H9 (cell line): ENCODE measurements at places on chromosomes 5 and 9.

DNA sequence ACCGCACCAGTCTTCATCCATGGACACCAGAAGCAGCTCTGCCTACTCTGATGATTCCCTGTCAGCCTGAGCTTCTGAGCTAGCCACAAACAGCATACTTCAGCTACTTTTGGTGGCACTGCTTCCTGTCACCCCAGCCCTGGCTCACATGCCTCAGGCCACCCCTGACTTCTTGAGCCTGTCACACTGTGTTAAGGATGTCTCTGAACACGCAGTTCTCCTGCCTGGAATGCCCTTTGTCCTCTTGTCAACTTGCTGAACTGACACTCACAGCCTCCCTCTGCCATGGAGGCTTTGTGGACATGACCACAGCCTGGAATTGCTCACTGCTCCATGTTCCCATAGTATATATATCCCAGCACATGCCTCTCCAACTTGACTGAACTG, 7.2 kb downstream of the MACROH2A1 start:
- no peak for DNase-seq

GRCh38 chr5:119895066-119895465, 265.7 kb downstream of the FAM170A start:
- no peak for DNase-seq

DNA sequence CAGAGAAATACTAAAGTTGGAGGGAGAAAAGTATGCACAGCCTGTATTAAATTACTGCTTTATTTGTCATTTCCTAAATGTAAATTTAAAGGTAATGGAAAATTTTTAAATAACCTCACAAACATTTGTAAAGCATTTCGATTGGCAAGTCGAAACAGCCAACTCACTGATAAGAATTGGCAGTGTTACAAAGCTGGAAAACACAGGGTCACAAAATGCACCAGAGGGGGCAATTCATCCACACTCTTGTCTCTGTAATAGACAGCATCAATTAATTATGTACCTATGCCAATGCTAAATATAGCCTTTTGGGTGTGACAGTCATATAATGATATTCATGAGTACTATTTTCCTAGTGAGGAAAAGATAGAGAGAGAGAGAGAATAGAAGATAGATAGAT, 140.6 kb upstream of the PRLR start:
- DNase-seq: no peak

DNA sequence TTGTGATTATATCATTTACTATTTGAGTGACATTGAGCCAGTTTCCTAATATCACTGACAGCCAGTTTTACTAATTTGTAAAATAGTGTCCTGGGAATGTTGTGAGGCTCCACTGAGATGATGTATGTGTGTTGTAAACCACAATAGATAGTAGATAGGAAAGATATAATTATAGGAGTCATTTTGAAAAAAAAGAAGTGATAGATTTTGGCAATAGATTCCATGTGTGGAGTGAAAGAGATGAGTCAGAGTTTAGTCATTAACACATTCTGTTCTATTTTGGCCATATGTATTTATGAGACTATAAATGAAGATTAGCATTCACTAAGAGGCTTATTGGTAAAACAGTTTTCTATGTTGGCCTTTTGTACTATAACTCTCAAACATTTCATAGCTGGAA, 388.2 kb downstream of the FAM170A start:
- no peak for DNase-seq

GRCh38 chr5:125558466-125558865, 812.0 kb upstream of the ZNF608 start:
- DNase-seq: no peak

DNA sequence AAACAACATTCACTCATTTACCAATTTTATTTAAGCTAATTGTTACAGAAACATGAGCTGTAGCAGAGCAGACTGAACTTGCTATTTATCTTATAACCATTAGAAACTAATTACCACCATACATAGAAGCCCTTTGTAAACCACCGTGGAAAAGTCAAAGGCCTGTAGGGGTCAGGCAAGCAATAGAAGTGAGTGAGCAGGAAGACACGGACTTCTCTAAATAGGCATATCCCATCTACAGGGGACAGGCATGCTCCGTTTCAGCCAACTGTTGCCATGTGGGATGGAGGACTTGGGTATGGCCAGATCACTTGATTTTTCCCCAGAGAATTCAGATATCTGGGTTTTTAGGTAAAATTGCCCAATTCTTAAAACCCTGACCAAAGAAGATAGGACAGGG, 44.8 kb downstream of the PRRC1 start:
- DNase-seq: peak; percentile 49

GRCh38 chr9:15329539-15330109, 22.6 kb upstream of the TTC39B start:
- DNase-seq: no peak
